C1 segment of cervical spinal cord (tissue), 14 donors: ENCODE measurements at places on chromosomes 6 and 20.

GRCh38 chr6:91716361-91716760, 1129.5 kb upstream of the MAP3K7 start:
- no peak for DNase-seq

DNA sequence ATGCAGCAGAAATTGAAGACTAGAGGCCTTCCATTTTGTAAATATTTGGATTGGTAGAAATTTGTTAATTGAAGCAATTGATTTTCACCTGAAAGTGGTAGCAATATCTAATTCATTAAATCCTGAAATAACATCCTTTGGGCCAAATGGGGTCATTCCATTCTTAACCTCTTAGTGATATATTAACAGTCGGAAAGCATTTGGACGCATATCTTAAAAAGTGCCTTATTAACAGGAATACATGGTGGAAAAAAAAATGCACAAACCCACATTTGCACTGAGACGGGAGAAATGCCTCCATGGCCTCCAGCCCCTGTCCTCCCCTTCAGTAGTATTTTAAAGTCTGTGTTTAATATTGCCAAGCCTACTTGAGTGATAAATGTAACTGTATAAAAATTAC, 205.5 kb downstream of the TFAP2B start:
- no peak for DNase-seq

DNA sequence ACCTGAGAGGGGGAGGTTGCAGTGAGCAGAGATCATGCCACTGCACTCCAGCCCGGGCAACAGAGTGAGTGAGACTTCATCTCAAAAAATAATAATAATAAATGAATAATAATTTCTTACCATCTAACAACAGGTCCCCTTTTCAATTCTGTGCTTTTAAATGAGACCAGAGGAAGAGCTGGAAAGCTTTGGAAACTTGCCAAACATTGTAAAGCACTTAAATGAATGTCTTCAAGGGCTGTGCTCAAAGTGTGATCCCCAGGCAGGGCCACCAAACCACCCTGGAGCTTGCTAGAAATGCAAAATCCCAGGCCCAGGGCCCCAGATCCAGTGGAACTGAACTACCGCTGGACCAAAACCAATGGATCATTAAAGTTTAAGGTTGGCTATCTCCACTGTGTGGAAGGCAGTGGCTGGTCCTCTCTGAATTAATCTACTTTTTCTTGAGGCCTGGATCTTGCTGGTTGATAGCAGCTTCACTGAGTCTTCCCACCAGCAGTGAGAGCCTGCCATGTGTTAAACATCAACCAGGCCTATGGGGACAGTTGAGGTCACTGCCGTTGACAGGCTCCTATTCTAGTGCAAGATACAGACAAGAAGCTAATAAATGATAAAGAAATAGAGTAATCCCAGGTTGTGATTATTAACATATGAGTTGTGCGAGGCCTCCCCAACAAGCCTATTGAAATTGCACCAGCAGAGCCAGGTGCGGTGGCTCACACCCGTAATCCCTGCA, 23.7 kb upstream of the TFAP2C start:
- no peak for DNase-seq

GRCh38 chr6:148464319-148465010, 121.8 kb downstream of the SASH1 start:
- peak; percentile 61 for DNase-seq

DNA sequence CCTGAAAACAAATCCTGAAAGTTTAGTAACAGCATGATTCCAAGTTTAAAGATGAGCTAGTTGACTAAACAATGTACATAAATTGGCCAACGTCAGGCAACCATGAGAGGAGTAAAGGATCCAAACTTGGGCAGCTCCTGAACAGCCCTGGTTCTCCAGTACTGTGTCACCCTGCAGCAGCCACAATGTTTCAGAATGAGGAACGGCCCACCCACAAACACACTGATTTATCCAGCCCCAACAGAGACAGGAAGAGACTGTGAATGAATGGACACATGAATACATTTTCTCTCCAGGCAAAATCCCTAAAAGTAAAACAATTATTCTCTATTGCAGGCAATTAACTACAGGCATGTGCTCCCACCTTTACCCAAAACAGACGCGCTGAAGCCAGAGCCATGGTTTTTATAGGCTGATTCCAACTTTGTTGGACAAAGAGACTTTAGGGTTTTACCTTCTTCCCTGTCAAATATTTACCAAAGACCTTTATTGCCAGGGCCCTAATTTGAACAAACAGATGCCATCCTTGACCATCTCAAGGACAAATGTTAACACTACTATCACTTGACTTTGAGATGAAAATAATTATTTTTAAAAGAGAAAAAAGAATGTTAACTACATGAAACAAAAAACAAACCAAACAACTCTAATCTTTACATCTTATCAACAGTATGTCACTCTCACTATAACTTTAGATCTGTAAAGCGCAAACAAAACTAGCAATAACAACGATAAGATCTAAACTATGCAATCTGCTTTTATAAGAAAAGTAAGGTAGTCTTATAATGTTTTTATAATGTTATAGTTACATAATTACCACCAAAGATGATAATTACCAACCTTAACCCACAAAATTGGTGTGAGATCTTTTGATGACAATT, 22.9 kb downstream of the CNKSR3 start:
- no peak for DNase-seq

DNA sequence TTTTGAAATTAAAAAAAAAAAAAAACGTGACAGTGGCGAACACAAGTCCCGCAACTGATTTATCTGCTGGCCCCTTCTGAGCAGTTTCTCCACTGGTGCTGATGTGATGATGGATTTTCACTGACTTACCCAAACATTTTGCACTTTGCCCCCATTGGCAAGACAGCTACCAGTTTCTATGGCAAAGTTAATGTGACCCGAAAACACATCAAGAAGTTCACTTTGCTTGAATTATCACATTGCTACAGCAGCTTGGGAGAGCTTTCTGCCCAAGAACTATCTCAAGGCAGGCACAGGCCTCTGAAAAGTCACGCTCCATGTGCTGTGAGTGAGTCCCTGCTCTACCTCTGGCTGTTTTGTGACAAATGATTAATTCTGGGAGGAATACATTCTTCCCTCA, 127.9 kb upstream of the EDN1 start:
- no peak for DNase-seq

DNA sequence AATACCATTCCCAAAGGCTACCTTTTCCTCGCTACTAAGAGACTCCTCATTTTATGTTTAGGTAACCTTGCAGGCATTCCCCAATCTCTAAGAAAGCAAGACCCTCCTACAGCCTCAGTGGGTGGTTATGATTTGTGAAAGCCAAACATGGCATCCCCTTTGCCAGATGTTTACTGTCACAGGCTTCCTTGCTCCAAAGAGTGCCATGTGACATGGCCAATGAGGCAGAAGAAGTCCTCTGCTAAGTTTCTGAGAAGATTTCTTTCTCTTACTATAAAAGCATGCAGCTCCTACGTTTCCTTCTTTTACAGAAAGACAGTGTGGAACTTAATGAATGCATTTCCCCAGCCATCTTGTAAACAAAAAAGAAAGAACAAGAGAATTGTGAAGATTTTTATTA, 688.2 kb downstream of the TBC1D32 start:
- DNase-seq, result no peak

DNA sequence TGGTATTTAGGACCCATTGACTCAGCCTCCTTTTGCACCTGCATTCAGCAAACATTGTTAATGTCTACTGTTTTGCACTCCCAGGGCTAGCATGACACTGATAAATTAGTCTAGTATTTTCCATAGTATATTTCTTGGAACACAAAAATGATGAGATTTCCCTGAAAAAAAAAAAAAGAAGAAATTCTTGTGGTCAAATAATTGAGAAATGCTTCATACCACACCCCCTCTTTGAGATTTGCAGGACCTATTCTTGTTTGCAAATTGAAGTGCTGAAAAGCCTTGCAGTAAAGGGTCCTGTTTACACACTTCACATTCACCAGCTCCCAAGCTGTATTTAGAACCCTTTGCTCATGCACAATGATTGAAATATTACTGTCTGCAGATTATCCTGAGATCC, 36.3 kb upstream of the CLIC5 start:
- DNase-seq, result no peak

DNA sequence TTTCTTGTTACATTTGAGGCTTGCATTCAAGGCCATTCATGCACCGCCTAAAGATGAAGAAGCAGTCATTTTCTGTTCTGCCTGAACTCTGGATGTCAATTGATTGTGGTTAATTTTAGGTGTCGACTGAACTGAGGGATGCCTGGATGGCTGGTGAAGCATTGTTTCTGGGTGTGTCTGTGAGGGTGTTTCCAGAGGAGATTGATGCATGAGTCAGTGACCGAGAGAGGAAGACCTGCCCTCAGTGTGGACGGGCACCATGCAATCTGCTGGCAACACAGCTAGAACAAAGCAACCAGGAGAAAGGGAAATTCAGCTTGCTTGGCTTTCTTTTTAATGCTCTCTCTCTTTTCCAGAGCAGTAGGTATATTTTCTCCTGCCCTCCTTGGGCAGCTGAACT, 164.1 kb upstream of the ECI2 start:
- no peak for DNase-seq

GRCh38 chr20:21632031-21632734, 73.3 kb upstream of the PAX1 start:
- DNase-seq, result no peak
